ENCODE measurements at places on chromosomes 12 and 14.

GRCh38 chr12:19978193-19978592 is 390.1 kb upstream of the PDE3A start:
- no peak for DNase-seq

- peak; percentile 60 for DNase-seq
These were observed at the start of gene PLXNC1 for GRCh38 chr12:94147991-94148738. TSS of gene PLXNC1 (plus strand) at chr12:94148577. CDS start at chr12:94148972, 395 bp downstream.

- no peak for DNase-seq
These were observed 161.1 kb upstream of the FOXN3 start for GRCh38 chr14:89578156-89578555.

- no peak for DNase-seq
These were observed 10.8 kb downstream of the SINHCAF start for GRCh38 chr12:31315044-31315715.

GRCh38 chr14:80003138-80003537 is 208.2 kb downstream of the DIO2 start:
- no peak for DNase-seq

DNA sequence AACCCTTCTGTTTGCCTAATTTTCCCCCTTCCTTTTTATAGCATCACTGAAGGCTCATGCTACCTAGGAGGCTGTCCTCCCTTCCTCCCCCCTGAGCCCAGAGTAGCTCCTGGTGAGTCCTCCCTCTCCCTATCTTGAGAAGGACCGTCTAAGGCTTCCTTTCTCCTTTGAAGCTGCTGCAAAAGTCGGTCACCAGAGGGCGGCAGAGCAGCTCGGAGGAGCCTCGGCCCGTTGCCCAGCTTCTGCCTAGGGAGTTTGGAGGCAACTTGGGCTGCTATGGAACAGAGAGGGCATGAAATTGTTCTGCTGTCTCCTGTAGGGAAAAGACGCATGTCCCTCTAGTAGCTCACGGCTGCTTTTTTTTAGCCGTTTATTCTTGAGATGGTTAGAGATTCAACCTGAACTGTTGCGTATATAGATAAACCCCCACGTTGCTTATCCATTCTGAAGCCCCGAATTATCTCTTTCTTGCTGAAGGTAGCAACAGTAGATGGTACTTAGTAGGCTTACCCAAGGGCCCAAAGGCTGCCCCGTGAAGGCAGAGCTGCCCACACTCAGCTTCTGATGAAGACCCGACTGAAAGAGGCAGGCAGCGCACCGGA is 5.7 kb downstream of the WNT5B start:
- peak; percentile 55 for DNase-seq

Measured in activated T-cell treated with anti-CD3 and anti-CD28 coated beads for 48 hours (primary cell).